COR-L47 (cell line): ENCODE measurements at places on chromosomes 6 and 20.

- no peak for DNase-seq
Measured at GRCh38 chr6:119052987-119053386, 25.5 kb downstream of the FAM184A start.

DNA sequence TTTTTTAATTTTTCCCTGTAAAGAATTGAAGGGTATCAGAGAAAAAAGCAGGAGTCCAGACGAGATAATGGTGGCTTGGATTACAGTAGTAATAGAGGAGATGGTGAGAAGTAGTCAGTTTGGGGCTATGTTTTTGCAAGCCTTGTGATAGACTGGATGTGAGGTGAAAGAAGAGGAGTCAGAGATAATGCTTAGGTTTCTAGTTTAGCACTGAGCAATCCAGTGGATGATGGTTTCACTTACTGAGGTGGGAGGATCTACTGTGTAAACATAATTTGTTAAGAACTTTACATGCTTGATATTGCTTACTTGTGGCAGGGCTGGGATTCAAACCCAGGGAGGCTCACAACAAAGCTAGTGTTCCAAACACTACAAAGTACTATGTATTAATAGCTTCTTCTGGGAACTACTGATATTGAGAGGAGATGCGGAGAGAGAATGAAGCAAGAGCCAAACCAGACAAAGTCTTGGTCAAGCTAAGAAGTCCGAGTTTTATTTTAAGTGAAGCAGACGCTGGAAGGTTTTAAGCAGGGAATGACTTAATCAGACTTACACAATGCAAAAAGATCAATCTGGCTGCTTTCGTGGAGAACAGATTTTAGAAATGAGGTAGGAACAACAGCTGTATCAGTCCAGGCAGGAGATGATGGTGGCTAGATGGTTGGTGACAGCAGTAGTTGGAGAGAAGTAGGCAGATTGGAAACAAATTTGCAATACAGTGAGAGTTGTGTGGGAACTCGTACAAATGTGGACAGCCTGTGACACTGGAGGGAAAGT is 58.0 kb downstream of the ZFAND3 start:
- no peak for DNase-seq

- no peak for DNase-seq
Measured at GRCh38 chr20:63281742-63282665, 9.4 kb downstream of the ARFGAP1 start.

GRCh38 chr6:137978252-137978896 is 111.3 kb downstream of the TNFAIP3 start:
- DNase-seq, result no peak

- peak; percentile 71 for DNase-seq
Measured at GRCh38 chr6:138182939-138183789, 21.4 kb downstream of the ARFGEF3 start.

DNA sequence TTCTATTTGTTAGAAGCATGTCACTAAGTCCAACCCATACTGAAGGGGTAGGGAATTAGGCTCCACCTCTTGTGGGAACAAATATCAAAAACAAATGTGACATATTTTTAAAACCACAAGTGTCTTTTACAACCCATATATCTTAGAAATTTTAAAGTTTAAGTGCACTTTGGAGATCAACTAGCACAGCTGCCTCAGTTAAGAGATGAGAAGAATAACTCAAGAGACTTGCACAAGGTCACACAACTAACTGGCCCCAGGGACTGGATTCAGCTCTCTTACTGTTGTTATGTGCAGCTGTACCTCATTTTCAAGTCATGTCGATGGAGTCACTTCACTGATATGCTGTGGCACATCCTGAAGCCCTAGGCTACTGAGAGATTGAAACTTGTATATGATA is 102.9 kb upstream of the BMP2 start:
- no peak for DNase-seq

- no peak for DNase-seq
Measured at GRCh38 chr20:40746251-40746650, 57.2 kb upstream of the MAFB start.
